Glutamatergic neuron (in vitro differentiated cells): ENCODE measurements at places on chromosomes 11 and 22. TPM values are rescaled to one million over a fixed set of nuclear protein-coding genes. Genes with fewer than 3 reads are reported as not detected.

Gene FAM227A
- 6.3 TPM for total RNA-seq

Gene CD6
- not detected for total RNA-seq

Gene TPH1
- 0.83 TPM for total RNA-seq

Gene FXYD2
- 0.44 TPM for total RNA-seq

Gene MIAT
- 1,100 TPM for total RNA-seq

Gene MAPK8IP2
- total RNA-seq: 143 TPM

Gene FOLR3
- not detected for total RNA-seq

Gene OR2AG1
- not detected for total RNA-seq

Gene GLYATL1
- 0.42 TPM for total RNA-seq

Gene IFITM1
- total RNA-seq: 2.6 TPM

Gene LIN7C
- total RNA-seq: 44.7 TPM

Gene C11orf97
- not detected for total RNA-seq

Gene SULT4A1
- 79.5 TPM for total RNA-seq

Gene INPP5J
- total RNA-seq: 15.4 TPM

Gene ESAM
- 0.54 TPM for total RNA-seq

Gene FANCF
- total RNA-seq: 22.0 TPM

Gene FAM76B
- total RNA-seq: 33.9 TPM

Gene FOLR1
- not detected for total RNA-seq

Gene OR5D18
- total RNA-seq: not detected

Gene GUCY1A2
- total RNA-seq: 20.3 TPM

Gene TMEM191C
- 11.5 TPM for total RNA-seq

Gene ELMOD1
- 0.81 TPM for total RNA-seq

Gene RPS25
- 673 TPM for total RNA-seq

Gene PAMR1
- total RNA-seq: 10.6 TPM

Gene KRTAP5-9
- 0.76 TPM for total RNA-seq

Gene VPREB1
- not detected for total RNA-seq

Gene TSPAN18
- 80.4 TPM for total RNA-seq

Gene HNRNPUL2
- 58.6 TPM for total RNA-seq

Gene CASP5
- total RNA-seq: not detected

Gene MUC5AC
- not detected for total RNA-seq

Gene OLFML1
- not detected for total RNA-seq

Gene YPEL4
- 16.9 TPM for total RNA-seq

Gene PAFAH1B2
- 161 TPM for total RNA-seq

Gene UPK3A
- total RNA-seq: not detected

Gene CSNK2A3
- total RNA-seq: 17.4 TPM

Gene OR4A16
- total RNA-seq: not detected

Gene DEFB131B
- not detected for total RNA-seq

Gene FGF4
- 0.37 TPM for total RNA-seq

Gene YDJC
- 10.3 TPM for total RNA-seq

Gene LMO2
- total RNA-seq: 2.7 TPM

Gene ADORA2A
- 15.9 TPM for total RNA-seq

Gene KCNQ1
- 0.44 TPM for total RNA-seq

Gene ARFGAP2
- 119 TPM for total RNA-seq

Gene ST14
- total RNA-seq: 0.12 TPM

Gene REXO2
- total RNA-seq: 24.5 TPM

Gene OR6A2
- 0.56 TPM for total RNA-seq
